ENCODE measurements at places on chromosomes 2 and 18.

DNA sequence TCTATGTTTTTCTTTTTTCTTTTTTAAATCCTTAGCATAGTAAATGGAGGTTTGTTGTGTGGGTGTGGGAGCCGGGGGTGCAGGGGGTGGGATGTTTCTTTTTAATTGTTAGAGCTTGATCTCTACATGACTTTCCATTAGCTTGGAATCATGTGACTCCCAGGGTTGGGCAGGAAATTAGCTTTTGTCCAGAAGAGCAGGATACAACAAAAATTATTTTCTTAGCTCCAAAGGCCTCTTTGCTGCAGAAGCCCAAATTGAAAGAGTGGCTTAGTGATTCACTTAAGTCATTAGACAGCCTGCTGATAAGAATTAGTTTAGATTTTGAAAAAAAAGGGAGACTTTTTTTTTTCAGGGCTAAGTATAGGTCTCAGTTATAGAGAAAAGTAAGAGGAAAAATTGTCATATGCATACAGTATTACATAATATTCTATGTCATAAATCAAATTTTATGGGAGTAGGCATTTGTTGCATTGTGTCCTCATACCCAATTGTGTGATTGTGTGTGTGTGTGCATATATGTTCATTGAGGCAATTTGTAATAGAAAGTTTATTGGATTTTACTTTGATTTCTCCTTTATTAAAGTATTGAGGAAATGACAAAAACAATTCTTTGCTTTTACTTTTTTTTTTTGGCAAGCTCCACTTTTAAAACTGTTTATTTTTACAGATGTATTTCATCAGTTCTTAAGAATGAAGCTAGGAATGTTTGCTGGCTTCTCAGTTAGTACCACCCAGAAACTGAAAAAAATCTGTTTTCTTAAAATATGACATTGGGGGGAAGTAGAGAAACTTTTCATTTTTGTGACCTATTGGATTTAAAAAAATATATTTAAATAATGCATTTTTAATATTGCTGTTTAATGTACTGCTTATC, 47.4 kb downstream of the TSPYL6 start:
- peak; percentile 45 for DNase-seq

GRCh38 chr2:7539760-7540159, 622.5 kb downstream of the RNF144A start:
- DNase-seq, result peak; percentile 17

GRCh38 chr2:29295845-29296244, 180.6 kb downstream of the CLIP4 start:
- DNase-seq, result peak; percentile 51

DNA sequence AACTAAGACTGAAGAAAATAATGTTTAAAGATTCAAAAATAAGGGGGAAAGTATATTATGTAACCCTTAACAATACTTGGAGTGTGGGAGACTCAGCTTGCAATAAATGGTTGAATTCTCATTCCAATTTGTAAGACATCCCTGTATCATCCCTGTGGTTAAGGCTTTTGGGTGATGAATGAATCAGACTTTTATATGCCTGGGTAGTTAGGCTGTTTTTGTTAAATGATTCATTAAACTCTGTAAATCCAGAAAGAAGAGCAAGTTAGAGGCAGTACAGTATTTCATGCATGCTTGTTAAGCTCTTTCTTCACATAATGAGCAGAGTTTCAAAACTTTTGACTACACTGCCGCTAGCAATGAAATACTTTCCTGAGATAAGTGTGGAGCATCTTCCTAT, 948.8 kb downstream of the SOCS6 start:
- no peak for DNase-seq

DNA sequence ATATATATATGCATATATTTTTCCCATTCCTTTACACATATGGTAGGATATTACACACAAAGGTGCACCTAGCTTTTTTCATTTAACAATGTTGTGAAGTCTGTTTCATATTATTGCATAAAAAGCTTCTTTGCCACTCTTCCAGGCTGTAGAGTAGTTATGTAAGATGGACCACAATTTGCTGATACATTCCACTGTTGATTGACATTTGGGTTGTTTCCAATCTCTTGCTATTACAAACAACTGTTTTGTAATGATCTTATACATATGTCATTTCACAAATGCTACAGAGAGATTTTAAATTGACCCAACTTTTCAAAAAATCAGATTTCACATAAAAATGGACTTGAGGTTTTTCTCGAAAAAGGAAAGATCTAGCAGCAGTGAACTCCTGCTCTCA, 301.4 kb downstream of the CDCA7 start:
- DNase-seq, result no peak

GRCh38 chr2:204850581-204850980, 305.3 kb downstream of the PARD3B start:
- no peak for DNase-seq

DNA sequence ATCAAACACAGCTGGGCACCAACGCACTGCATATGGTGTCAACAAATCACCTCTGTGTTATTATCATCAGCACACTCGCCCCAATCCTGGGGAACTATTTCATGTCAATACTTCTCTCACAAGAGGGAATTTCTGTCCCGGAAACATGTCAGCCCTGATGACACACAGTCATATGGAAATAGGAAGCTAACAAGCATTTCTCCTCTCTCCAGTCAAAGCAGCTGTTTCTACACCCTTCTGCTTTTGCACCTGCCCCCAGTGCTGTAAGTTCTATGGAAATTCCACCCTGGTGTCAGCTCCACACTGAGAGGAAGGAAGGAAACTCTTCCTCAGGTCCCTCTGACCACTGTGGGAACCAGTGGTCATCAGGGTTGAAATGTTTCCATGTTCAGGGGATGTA, 447.6 kb upstream of the ID2 start:
- no peak for DNase-seq

DNA sequence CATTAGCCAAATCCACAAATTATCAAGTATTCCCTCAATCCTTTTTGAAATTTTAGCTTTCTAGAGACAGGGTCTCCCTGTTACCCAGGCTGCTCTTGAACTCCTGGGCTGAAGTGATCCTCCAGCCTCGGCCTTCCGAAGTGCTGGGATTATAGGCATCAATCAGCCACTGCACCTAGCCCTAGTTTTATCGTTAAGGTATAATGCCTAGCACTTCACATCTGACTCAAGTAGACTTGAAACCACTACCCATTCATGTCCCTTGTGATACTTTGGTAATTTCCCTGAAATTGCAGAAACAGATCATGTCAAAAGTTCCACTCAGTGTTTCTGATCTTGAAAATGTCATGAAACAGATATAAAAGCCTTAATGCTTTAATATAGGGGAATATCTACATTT, 26.3 kb downstream of the MEX3C start:
- no peak for DNase-seq

GRCh38 chr18:5574843-5575242, 31.0 kb upstream of the EPB41L3 start:
- DNase-seq, result no peak

GRCh38 chr18:31931163-31931885, 11.6 kb downstream of the TRAPPC8 start:
- DNase-seq, result no peak
